ENCODE measurements at places on chromosomes 11 and 22. TPM values are rescaled to one million over a fixed set of nuclear protein-coding genes. Genes with fewer than 3 reads are reported as not detected.

DNA sequence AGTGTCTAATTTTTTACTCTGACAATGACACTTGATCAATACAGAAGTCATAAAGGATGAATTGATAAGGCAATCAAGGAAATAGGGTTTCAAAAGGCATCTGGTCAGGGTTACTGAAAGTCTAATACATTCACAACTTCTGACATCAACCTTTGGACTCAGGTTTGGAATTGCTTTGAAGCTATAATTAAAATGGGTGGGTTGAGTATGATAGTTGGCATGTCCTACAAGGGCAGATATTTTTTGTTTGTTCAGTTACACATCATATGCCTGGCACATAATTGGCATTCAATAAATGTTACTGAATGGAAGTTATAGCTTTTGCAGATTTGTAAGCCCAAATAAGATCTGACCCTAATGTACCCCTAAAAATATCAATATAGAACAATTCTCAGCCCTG lies 7.3 kb upstream of the FUT4 start:
- DNase-seq: no peak

- no peak for DNase-seq
Observed at GRCh38 chr11:6623391-6624363, 4.5 kb upstream of the TPP1 start.

DNA sequence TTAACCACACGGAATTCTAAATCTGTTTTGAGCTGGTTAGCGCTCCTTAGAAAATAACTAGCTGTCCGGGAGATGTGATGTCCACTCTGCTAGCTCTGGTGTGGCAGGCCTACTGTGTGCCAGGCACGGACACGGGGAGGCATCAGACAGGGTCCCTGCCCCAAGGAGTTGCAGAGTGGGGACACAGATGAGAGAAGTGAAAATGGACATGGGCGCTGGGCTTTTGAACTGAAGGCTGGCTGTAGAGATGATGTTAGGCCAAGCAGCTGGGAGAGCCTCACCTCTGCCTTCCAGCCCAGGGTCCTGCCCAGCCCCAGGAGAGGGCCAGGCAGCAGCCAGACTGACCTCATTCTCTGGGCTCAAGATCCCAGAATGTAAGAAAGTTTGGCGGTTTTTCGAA lies 368.6 kb downstream of the CTTN start:
- DNase-seq: no peak

GRCh38 chr22:41334951-41335635 lies 33.8 kb downstream of the ZC3H7B start:
- no peak for DNase-seq

GRCh38 chr11:64854534-64855502 lies 10.4 kb upstream of the CDC42BPG start:
- peak; percentile 80 for DNase-seq

GRCh38 chr22:26360169-26360885 lies 68.7 kb upstream of the ASPHD2 start:
- DNase-seq: peak; percentile 60

DNA sequence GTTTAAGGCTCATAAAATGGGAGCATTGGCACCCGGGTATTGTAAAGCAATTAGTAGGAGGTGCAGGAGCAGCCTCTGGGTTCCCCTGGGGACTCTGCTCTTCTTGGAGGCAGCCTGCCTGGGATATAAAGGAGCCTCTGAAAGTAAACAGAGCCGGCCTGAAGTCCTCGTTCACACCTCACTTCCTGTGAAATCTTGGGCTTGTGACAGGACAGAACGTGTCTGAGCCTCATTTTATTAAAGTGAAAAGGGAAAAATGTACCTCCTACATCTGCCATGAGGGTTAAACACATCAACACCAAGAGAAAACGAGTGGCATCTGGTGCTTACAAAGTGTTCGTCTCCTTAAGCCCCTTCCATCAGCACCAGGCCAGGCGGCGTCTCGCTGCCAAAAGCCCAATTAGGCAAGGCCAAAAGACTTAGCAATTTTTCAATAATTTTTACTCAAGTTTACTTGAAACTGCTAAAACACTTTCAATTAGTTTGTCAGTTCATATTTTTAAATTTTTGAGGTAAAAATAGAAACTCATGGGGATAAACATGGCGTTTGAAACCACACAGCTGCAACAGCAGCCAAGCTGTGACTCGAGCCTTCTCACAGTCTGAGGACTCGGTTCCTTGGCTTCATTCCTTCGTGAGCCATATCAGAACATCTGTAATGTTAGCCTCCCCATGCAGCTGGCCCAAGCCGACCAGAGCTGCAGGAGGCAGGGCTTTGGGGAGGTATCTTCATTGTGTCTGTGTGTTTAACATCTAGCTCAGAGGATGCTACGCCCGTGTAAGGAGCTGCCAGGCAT lies 33.6 kb downstream of the MAP6 start:
- no peak for DNase-seq

GRCh38 chr22:38415046-38415445 lies 40.0 kb downstream of the KCNJ4 start:
- no peak for DNase-seq

DNA sequence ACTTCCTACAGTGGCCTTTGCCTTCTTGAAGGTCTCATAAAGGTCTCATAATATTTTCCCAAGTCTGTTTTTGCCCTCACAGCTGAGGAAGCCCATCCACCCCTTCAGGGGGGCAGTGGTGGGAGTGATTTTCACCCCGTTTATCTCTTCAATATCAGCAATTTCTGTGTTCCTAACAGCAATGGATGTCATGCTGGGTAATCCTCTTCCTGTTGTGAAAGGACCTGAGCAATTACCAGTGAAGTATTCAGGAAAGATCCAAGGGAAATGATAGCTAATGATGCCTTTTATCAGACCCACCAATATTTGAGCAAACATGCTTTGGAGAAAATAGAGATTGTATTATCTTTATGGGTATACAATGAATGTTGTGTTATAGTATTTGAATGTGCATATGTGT lies 226.9 kb downstream of the INSC start:
- DNase-seq: no peak

- no peak for DNase-seq
Observed at GRCh38 chr22:25051073-25051472, 98.6 kb downstream of the KIAA1671 start.

DNA sequence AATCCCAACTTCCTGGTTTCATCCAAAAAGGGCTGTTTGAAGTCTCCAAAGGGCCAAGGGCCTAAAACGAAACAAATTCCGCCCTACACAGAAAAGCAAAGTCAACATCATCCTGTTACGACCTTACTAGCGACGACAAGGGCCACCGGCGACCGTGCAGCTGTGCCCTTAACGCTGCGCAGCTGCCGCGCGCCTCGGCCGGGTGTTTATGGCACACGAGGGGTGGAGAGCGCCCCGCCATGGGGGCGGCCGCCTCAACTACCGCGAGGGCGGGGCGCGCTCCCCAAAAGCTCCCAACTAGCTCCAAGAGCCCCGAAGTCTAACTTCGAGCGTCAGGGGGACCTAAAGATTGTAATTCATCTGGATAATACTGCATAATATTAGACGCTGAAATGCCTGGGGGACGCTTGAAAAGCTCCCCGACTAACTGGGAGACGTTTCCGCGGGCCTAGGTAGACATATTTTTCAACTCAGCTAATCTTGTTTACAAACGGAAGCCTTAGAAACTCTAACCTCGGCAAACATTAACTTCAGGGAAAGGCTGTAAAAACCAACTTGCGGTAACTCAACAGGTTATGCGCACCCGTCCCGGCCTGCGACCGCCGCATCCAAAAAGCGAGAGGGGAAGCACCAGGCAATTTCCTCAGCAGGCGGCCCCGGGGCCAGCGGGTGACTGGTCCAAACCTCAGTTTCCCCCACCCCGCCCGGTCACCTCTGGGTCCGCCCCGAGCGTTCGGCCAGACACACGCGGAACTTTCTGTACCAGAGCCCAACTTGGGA lies 694 bp downstream of the TMEM123 start:
- DNase-seq: peak; percentile 78

DNA sequence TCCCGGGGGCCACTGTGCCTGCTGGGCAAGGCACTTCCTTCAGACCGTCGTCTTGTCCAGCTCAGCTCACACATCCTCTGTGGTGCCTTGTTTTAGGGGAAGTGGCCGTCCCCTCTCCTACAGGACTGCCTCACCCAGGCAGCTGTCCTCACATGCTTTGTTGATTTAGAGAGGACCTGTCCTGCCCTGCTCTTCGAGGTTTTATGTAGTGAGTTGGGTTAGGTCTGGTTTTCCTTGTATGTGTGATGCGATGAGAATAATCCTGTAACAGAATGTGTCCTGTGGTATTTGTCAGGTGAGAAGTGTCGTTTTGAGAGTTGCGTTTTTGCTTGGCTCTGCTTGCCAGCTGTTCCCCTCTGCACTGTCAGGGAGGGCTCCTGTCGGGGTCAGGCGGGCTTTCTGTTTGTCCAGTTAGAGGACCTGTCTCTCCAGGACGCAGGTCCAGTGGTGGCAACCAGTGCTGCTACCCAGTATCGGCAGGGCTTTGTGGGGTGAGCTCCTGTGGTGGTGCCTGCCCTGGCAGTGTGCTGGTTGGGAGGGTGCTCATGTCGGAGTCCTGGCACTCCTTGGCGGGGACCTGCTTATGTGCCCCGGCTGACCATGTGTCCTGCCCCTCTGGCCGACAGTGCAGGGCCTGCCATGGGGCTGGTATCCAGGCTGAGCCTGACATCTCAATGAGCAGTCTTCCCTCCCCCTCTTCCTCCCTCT lies 41.3 kb downstream of the MUC6 start:
- no peak for DNase-seq

- DNase-seq: no peak
Observed at GRCh38 chr11:120400564-120401364, 64.6 kb downstream of the ARHGEF12 start.

GRCh38 chr22:32319861-32320406 lies 37.7 kb upstream of the RFPL3 start:
- DNase-seq: no peak

- DNase-seq: no peak
Observed at GRCh38 chr11:31397239-31397834, 27.7 kb downstream of the DNAJC24 start.

DNA sequence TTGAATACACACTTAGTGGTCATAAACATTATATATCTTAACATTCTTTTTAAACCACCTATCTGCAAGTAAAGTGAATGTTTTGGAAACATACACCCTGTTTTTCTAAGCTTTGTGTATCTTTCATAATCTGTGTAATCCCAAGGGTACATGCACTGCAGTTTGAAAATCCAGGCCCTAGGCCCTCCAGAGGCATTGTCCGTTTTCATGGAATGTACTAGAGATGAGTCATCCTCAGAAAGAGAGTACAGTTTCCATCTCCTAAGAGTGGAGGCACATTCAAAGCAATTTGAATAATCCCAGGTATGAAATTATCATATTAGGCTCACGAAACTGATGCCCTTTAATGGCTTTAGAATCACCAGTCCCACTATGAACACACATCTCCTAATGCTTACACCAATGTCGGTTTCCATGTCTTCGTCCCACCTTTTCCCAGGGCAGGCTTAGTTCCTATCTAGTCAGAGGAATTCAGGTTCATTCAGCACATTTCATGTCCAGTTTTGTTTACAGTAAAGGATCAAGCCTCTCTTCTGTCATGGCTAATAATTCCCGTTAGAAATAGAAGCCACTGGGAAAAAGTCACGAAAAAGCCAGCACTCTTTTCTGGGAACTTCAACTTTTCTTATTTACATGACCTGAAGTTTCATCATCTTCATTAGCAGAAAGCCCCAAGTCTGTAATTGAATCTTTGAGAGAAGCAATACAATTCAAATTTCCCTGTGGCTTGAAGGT lies 39.5 kb upstream of the CD44 start:
- DNase-seq: no peak

DNA sequence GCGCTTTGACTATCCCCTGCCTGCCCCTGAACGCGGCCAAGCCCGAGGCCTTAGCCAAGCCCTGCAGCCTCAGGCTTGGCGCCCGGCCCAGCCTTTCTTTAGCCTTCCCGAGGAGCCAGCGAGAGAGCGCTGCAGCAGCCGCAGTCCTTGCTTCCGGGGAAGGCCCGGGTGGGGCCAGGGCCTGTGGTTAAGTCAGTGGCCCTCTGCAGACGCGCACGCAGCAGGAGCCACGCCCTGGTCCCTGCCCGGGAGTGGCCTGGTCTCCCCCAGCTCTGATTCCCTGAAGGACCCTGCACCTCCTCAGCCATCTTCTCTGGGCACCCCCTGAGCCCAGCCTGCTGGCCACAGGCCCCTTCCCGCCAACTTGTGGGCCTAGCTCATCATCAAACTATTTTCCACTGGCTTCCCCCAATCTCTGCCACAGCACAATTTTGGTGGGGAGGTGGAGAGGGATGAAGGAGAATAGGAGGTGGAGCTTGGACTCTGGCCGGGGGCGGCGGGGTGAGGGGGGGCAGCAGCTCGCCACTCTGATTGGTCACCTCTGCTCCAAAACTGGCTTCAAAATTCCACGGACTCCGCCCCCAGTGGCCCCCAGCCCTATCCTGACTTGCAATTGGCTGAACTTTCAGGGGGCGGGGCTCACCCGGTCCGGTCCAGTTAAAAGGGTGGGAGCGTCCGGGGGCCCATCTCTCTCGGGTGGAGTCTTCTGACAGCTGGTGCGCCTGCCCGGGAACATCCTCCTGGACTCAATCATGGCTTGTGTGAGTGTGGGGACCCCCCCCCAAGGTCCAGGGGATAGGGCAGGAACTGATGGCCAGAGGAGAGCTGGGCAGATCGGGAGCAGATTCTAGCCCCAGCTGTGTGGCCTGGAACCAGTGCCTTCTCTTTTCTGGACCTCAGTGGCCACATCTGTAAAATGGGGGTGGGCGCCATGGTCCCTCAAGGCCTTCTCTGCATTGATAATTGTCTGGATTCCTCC lies at the start of gene LGALS1:
Gene LGALS1 (plus strand): TSS at position 686 of the 979 bp plus-strand sequence. CDS start 67 bp downstream, at position 753.
- peak; percentile 95 for DNase-seq

ALG9 gene
- 20.8 TPM for total RNA-seq

HBE1 gene
- not detected for total RNA-seq

MYBPC3 gene
- total RNA-seq: not detected
